Activated naive CD4-positive, alpha-beta T cell treated with anti-CD3 and anti-CD28 coated beads, Interleukin-2, amount 10 ng/mL, durations not matched to agents 7 days and 5 days (primary cell): ENCODE measurements at places on chromosomes 6 and 20.

GRCh38 chr6:134176264-134176975, 124.0 kb upstream of the SLC2A12 start:
- DNase-seq, result no peak

DNA sequence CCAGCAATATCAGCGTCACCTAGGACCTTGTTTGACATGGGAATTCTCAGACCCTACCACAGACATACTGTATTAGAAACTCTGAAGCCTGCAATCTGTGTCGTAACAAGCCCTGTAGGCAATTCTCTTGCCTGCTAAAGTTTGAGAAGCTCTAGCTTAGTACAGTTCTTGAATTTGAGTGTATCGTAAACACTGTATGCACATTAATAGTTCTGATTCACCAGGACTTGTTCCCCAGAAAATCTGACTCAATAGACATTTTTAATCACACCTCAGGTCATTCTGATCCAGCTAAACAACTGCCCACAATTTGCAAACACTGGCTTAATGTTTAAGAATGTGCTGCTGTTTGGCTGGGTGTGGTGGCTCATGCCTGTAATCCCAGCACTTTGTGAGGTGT, 414.3 kb downstream of the TFAP2A start:
- DNase-seq, result no peak

DNA sequence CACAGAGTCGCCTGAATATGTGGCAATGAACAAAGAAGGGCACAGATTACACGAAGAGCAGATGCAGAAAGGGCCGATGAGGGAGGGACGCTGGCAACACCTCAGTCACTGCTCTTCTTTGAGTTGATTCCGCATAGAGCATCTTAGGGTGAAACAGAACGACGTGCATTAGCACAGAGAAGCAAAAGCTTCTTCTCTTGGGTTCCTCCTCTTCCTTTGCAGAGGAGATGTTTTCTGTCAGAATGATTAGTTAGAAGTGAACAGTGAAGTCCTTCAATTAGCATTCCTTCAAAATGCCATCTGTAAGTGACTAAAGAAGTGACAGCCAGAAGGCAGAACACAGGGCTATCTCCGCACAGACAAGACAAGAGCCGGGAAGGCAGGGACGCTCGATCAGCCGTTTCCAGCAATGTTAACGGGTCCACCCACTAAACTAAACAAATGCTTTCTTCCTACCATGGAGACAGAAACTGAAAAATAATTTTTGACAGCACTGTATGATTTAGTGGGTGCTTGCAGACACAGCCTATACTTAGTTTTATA, 219.8 kb upstream of the AGPAT4 start:
- no peak for DNase-seq

DNA sequence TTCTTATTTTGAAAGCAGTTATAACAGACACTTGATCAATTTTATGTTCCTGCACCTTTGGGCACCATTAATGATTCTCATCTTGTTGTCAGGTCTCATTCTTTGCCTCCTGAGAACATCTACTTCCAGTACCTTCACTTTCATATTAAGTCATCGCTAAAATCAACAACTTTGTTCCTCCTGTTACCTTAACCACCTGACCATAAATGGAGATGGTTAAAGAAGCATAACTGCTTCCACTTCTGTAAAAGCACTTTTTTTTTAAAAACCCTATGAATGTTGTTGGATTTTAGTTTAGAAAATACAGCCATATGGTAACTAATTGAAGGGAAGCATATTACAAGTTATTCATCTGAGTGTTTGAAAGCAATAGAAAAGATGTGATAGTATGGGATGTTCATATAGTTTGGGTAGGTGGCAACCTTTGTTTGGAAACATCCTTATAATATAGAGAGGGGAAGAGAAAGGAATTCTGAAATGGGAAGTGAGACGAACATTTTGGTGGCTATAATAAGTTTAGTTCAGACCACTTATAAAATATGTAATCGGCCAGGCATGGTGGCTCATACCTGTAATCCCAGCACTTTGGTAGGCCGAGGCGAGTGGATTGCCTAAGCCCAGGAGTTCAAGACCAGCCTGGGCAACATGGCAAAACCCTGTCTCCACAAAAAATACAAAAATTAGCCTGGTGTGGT, 53.9 kb downstream of the AFG1L start:
- DNase-seq, result no peak

- DNase-seq, result no peak
Measured at GRCh38 chr6:142879076-142879475, 65.9 kb downstream of the HIVEP2 start.

GRCh38 chr6:149895833-149896271, 2.1 kb downstream of the RAET1E start:
- no peak for DNase-seq

DNA sequence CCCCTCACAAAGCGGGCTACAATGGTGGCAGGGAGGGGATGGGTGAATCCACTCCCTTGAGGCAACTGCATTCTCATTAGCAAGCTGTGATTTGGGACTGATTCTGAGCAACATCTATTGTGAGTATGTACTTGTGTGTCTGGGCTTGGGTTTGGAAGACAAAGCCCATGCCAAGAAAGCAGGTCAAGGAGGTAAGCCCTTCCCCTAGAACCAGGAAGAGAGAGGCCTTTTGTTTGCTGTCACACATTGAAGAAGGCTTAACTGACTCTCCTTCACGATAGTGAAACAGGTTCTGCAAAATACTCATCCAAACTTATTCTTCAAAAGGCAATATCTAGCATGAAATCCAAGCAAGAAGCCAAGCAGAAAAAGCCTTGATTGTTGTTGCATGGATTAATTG, 403.1 kb upstream of the ID4 start:
- no peak for DNase-seq

DNA sequence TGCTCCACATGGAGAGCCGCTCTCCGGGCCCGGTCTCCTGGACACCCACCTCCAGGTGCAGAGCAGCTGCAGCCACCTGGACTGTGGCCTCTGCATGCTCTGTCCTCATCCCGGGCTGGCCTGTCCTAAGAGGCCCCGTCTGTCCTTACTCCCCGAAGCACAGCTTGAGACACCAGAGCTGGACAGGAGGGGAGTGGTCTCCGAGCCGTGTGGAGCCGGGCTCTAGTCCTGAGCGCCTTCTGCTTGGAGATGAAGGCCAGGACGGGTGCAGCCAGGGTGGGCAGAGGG, 6.7 kb upstream of the NTSR1 start:
- DNase-seq, result no peak

DNA sequence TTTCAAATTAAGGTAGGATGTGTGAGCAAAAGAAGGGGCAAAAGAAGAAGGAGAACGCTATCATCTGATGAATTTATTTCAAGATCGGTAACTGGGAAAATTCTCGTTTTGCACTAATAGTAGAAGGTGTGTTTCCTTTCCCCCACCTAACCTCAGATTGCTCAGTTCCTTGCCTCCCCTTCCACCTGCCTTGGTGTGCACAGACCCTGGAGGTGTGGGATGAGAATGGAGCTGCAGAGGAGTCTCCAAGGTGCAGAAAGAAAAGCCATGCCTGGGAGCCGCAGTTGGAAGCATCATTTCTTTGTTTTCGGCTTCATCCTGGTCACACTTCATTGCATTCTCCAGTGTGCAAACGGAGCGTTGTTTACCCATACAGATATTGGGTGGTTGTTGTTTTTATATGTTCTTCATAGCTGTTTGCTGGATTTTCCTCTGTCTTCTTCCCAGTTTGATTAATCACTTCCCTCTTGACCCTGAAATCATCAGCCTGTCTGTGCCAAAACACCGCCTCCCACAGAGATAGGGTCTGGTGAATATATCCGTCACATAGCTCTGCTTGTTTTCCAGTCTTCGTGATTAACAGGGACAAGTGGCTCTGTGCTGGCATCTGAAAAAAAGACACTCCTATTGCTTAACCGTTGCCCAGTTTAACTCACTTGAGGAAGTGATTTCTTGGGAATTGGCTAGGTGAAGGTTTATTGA, 40.2 kb upstream of the NEDD9 start:
- DNase-seq, result no peak

GRCh38 chr6:149182262-149182661, 135.2 kb upstream of the TAB2 start:
- DNase-seq, result no peak

GRCh38 chr20:8156235-8157079, 24.4 kb downstream of the PLCB1 start:
- DNase-seq, result no peak

GRCh38 chr6:157946053-157946617, 35.5 kb upstream of the SYNJ2 start:
- DNase-seq, result no peak

- no peak for DNase-seq
Measured at GRCh38 chr6:17096096-17096495, 5.8 kb upstream of the STMND1 start.

DNA sequence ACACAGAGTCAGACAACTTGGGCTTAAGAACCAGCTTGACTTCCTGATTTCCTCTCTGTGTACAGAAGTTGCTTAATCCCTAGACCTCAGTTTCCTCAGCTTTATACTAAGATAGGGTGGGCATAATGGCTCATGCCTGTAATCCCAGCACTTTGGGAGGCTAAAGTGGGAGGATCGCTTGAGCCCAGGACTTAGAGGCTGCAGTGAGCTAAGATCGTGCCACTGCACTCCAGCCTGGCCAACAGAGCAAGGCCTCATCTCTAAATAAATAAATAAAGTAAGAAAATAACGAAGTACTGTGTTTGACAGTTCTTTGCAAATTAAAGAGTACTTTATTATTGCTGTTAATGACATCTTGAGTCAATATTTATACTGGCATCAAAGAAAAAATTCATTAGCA, 41.7 kb downstream of the CNKSR3 start:
- DNase-seq, result no peak

GRCh38 chr6:113031591-113032238, 684.6 kb downstream of the RFPL4B start:
- no peak for DNase-seq

DNA sequence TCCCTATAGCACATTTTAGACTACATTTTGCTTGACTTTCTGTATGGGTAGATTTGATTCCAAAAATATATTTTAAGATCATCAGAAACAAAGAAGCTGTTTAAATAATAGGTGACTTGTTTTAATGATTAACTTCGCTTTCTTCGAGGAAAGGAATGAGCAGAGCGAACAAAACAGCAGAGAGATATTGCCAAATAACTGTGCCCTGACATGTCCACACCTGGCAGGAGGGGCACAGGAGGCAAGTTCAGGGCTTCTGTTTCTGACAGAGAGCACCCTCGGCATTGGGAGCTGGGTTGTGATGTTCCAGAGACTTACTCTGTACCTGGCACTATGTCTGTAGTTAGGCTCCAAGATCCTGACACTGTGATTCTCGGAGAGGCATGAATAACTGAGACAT, 155.7 kb upstream of the SASH1 start:
- DNase-seq, result no peak

DNA sequence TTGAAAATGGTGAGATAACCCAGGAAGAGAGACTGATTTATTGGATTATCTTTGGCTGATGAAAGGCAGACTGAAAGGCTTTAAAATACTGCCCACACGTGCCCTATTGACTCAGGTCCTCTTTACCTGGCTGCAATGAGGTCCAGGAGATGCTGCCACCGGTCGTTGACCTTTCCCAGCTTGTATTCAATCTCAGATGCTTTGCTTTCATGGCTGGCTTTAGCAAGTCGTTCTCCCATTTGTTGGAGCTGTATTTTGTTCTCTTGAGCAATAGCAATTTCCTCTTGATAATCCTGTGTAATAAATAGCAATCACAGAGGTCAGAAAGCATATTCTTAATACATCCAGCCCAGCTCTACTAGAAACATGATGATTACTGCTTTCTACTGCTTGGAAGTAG, 368.8 kb downstream of the ESR1 start:
- no peak for DNase-seq

DNA sequence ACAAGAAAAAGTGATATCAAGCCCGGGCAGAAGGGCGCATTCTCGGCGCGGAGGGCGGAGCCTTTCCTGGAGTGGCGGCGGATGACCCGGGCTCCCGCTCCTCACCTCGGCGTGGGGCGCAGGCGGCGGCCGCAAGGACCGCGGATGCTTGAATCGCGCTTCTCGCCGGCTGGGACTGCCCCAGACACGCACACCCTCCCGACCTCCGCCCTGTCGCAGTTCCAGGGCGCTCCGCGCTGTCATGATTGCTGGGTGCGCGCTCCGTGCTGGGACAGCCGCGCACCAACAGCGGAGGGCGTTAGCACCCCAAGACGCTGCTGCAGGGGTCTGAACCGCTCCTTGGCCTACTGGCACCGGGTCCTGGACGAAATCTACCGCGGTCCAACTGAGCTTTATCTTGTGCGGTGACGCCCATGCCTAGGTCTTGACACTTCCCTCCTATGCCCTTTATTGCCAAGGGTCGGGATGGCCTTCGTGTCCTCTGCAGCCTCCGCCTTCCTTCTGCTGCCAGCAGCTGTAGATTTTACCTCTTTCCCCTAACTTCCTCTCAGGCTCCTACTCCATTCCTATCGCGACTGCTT, 43.3 kb downstream of the IRAK1BP1 start:
- peak; percentile 40 for DNase-seq

DNA sequence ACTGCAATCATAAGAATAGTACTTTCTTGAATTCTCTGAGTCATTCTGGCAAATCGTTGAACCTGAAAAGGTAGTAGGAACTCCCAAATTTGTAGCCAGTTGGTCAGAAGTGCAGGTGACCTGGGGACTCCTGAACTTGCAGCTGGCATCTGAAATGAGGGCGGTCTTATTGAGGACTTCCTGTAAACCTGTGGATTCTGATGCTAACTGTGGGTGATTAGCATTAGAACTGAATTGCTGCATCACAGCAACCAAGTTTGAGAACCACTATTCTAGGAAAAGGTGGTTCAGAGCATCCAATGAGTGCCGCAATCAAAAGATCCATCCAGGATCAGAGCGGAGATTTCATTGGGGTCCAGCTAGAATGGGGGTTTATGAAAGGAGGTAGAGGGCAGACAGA, 50.2 kb upstream of the UTRN start:
- no peak for DNase-seq

- DNase-seq, result no peak
Measured at GRCh38 chr6:105346052-105346451, 56.8 kb downstream of the PREP start.

- DNase-seq, result no peak
Measured at GRCh38 chr6:39225543-39225942, 3.7 kb downstream of the KCNK5 start.

DNA sequence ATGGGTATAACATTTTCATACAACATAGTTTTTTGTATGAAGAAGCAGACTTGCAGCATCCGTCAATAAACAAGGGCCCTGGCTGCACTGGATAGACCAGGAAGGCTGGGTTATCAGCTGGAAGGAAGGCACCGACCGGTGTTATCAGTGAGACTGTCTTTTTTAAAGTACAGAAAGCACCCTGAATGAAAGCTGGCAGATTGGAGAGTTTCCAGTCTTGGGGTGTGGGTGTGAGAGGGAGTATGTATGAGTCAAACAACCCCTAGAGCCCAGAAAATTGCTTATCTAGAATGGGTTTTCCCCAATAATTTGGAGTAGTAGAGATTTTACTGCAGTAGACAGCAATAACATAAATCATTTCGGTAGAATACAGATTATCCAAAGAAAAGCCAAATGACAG, 42.4 kb downstream of the TXLNB start:
- no peak for DNase-seq

- no peak for DNase-seq
Measured at GRCh38 chr6:111562246-111562645, 43.4 kb downstream of the TRAF3IP2 start.
